Effector CD8-positive, alpha-beta T cell (primary cell): ENCODE measurements at places on chromosomes 1 and 21.

DNA sequence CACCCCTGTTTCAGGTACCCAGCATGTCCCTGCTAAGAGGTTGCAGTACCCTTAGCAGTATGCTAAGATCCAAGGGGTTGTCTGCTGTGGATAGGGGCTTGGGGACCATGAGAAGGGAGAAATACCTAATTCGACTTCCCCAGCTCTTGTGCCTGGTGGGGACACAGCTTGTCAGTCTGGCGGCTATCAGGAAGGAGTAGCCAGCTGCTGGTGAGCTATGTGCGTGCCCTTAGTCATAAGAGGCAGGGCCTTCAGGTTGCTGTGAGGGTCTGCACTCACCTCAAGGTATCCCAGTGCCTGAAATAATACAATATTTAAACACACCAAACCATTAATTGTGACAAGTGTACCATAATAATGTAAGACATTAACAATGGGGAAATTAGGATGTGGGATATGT lies 205.1 kb upstream of the SGIP1 start:
- DNase-seq = no peak

DNA sequence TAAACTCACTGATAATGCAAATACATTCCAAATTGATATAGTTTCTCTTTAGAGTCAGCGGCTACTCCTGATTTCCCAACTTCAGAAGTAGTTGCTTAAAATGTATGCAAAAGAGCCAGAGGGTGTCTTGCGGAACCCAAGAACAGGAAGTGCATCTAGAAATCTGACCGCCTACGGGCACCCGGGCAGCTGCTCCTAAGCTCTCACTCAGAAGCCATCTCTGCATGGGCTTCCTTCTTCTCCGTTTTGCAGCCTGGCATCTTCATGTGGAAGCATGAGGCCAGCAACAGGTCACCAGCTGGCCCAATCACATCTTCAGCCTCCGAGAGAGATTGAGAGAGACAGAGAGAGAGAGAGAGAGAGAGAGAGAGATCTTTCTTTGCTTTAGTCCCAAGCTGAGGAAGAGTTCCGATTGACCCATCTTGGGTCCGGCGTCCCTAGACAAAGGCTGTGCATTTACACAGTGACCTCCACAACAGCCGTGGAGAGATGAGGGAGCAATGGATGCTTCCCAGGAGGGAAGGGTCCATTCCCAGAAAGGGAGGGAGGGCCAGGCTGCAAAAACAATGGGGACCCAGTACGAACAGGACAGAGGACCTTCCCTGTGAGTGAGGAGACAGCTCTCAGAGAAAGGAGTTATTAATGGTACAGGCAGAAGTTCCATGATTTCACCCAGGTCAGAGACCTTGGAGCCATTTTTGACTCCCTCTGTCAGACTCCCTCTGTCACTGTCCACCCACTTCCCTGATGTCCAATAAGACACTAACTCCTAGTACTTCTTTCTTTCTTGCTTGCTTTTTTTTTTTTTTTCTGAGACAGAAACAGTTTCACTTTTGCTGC lies 28.2 kb upstream of the SLC30A1 start:
- DNase-seq = no peak

- DNase-seq = no peak
Measured at GRCh38 chr1:11338284-11338924, 65.4 kb downstream of the UBIAD1 start.

- DNase-seq = no peak
Measured at GRCh38 chr1:89884718-89885596, 64.1 kb downstream of the LRRC8D start.

DNA sequence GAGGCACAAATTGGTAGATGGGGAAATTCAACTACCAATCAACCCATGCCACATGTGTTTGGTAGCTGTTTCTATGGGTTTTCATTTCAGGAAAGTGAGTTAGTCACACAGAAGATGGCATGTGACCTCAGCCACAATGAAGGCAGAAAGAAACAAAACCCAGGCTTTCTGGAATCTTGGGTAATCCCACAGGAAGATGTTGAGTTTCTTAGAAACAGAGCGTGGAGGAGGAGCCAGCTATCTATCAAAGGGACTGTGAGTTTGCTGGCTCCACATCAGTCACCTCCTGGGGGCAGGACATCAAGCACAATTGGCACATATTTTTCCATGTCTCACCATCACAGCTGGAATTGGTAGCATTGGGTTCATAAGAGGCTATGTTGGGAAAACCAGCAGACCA lies 188.9 kb upstream of the PLXNA2 start:
- no peak for DNase-seq

DNA sequence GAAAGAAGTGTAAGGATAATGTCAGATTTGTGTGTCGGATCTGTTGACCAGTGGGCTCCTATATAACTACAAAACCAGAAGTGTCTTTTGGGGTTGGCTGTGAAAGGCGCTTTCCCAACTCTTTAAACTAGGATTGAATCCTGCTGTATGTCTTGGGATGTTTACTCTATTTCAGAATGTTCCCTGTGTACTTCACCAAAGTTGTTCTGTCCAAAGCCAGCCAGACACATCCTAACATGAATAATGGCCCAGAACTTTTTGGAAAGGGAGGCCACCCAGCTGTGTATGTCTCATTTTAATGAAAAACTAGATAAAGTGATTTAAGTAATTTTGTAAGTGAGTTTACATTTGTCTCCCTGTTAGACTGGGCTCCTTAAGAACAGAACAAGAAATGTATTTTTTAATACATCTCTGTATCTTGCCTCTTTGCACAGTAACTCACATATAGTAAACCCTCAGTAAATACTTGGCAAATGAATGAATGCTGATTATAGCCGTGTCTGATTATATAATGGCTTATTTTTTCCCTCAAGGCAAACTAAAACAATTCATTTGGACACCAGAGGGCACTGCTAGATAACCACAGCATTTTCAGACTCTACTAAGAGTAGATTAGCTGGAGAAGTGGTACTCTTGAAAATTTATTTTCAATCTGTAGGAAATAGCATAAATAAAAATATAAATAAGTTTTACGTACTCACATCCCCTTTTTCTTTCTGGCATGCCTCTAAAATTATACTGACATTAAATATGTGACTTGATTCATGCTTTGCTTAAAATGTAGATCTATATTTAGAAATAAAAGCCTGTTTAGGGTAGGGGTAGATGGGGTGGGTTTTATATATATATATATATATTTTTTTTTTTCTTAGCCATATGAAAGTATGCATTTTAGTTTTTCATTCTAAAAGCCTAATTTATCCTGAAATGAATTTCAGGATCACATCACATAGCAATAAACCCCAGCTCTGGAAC lies 23.8 kb downstream of the TSEN15 start:
- DNase-seq = no peak

DNA sequence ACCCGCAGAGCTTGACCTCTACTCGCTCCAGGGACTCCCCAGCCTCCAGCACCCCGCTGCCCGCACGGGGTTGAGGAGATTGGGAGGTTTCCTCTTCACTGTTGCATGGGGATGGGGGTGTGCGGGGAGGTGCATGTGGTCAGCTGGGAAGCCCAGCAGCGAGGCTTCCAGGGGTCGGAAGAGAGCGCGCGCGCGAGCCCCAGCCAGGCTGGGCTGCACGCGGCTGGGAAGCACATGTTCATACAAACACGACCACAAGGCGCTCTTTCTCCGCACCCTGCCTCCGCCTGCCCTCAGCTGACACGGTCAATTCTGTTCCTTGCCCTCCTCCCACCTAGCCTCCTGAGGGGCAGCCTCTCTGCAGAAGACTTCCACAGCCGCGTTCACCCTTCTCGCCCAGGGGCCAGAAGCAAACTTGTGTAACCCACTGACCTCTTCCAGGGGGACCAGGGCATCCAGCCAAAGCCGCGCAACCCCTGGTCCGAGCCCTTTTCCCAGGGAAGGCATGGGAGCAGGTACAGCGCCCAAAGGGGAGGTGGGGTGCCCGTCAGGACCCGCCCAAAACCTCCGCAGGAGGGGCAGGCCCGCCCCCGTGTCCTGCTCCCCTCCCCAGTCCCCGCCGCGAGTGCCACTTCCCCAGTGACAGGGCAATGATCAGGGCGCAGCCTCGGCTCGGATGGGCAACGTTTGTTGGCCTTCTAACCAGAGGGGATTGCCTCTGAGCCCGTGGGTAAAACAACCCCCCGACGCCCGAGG lies 1.3 kb downstream of the COL24A1 start:
- DNase-seq = no peak

- DNase-seq = no peak
Measured at GRCh38 chr1:68329096-68329835, 96.9 kb upstream of the WLS start.

DNA sequence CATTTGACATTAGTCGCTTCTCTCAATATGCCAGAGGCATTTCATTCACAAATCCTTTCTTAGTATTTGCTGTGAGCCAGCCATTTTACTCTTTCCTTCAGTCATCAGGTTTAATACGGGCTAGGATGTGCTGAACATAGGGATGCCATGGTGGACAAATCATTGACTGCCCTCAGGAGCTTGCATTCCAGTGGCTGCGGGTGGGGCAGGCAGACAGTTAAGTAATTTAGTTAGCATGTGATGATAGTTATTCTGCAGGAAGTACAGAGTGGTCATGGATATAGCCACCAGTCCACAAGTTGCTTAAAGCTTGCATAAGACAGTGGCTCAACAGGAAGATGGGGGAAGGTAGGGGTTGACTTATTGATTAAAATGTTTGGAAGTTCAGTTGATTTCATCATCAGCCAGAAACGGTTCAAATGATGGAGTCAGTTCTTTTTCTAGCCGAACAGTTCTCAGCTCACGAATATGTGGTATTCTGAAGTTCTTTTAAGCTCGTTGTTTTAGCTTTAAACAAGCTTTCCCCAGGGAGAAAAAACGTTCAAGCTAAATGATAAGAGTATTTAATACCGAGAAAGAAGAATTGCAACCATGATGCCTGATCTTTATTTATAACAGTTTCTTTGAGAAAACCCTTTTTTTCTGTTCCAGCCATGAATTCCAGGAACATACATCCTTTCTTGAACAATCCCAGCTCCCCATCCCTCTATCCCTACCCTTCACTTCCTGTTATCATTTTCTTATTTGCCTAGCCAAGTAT lies 1.4 kb downstream of the SLC22A15 start:
- no peak for DNase-seq

GRCh38 chr1:244296003-244296402 lies 155.7 kb downstream of the ADSS2 start:
- no peak for DNase-seq

GRCh38 chr21:46500224-46500861 lies 41.7 kb downstream of the DIP2A start:
- no peak for DNase-seq

DNA sequence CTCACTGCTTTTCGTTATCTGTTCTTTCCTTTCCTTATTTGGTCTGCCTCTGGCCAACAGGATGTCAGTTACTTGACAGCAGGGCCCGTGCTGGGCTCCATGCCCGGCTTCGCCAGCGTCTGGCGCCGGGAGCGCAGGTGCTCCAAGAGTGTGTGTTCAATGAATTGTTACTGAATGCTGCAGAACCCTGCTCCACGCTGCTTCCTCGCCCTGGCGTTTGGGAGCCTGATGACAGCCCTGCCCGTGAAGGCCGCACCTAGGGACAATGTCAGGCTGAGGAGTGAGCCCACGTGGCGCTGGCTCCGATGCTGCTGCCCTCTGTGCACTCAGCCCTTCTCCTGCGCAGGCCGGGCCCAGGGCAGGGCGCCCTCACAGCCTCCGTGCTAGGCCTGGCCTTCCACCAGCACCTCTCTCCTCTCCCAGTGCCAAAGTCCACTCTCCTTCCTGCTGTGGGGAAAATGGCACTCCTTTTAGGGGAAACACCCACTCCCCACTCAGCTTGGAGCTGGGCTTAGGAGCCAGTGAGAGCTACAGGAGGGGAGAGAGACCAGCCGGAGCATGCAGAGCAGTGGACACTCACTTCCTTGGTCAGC lies 51.4 kb downstream of the ACBD3 start:
- DNase-seq = no peak

- no peak for DNase-seq
Measured at GRCh38 chr1:226479474-226479873, 69.1 kb upstream of the STUM start.

GRCh38 chr1:246805135-246805716 lies 81.0 kb downstream of the SCCPDH start:
- no peak for DNase-seq

DNA sequence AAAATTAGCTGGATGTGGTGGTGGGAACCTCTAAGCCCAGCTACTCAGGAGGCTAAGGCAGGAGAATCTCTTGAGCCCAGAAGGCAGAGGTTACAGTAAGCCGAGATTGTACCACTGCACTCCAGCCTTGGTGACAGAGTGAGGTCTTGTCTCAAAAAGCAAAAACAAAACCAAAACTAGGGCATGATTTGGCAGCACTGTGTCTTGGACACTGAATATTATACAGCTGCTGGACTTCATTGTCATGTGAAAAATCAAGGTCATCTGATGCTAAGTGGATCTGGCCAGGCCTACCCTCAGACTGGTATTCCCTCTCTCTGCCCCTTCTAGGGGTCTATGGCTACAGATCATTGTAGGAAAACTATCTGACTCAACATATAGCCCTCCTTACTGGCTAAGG lies 55.2 kb upstream of the MRPS6 start:
- DNase-seq = no peak

- DNase-seq = no peak
Measured at GRCh38 chr1:28078680-28079626, 9.5 kb downstream of the EYA3 start.

DNA sequence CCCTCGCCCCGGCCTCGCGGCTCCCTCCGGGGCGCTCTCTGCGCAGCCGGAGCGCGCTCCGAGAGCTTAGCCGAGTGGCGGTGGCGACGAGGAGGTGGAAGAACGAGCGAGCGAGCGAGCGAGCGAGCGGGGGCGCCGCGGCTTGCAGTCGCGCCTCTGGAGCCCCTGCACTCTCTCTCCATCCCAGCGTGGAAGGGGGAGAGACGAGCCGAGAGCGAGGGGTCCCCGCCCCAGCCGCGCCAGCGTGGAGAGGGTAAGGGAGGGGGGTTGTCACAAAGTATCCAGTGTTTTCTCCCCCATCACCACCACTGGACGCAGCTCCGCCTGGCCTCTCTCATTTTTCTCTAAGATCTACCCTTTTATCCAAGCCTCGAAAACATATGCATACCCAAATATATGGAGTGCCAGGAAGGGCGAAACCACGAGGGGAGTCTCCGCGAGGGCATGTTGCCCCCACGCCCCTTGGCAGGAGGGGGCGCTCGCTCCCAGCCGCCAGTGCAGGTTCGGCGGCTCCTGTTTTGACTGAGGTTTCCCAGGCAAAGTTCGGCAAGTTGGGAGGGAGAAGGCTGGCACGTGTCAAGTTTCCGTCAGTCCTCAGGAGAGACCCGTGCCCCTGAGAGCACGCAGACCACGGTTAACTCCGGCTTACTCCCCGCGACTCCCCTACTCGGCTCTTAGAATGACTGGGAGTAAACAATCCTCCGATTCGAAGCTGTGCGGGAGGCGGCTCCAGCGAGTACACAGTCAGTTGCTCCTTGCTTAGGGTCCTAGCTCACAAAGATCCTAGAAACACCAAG lies 569 bp upstream of the DAB1 start:
- no peak for DNase-seq

DNA sequence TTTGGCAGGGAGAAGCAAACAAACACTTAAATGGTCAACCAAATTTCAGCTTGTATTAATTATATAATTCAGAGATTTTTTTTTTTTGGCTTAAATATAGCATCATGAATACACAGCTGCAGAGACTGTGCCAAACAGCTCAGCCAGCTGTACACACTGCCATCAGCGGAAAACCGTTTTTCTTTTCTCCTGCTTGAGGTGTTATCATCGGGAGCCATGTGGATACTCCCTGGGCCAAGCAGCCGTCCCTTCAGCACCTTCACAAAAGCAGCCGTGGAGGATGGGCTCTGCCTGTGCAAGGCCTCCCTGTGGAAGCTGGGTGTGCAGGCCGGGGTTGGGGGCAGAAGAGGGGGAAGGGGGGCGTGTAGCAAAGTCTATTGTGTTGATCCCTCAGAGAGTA lies 85.0 kb downstream of the NUF2 start:
- no peak for DNase-seq

GRCh38 chr1:89913353-89914095 lies 81.4 kb upstream of the ZNF326 start:
- DNase-seq = no peak

- DNase-seq = no peak
Measured at GRCh38 chr1:60877376-60877775, 205.0 kb upstream of the NFIA start.
